ENCODE measurements at places on chromosomes 3 and 15.

DNA sequence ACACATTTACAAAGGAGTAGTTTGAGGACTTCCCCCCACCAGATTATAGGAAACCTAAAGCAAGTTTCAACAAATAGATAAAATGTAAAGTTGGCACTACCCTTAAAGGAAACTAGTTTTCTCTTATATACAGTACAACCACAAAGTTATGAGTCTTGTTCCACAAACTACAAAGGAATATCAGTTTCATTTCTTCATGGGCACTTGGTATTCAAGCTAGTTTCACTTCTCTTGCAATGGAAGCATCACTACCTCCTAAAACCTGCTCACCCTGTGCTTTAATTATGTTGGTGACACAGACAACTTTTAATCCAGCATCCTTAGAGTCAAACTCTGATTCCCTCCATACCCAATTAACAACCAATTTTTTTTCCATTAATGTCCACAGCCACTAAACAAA, 707.0 kb downstream of the ROBO2 start:
- DNase-seq = no peak

DNA sequence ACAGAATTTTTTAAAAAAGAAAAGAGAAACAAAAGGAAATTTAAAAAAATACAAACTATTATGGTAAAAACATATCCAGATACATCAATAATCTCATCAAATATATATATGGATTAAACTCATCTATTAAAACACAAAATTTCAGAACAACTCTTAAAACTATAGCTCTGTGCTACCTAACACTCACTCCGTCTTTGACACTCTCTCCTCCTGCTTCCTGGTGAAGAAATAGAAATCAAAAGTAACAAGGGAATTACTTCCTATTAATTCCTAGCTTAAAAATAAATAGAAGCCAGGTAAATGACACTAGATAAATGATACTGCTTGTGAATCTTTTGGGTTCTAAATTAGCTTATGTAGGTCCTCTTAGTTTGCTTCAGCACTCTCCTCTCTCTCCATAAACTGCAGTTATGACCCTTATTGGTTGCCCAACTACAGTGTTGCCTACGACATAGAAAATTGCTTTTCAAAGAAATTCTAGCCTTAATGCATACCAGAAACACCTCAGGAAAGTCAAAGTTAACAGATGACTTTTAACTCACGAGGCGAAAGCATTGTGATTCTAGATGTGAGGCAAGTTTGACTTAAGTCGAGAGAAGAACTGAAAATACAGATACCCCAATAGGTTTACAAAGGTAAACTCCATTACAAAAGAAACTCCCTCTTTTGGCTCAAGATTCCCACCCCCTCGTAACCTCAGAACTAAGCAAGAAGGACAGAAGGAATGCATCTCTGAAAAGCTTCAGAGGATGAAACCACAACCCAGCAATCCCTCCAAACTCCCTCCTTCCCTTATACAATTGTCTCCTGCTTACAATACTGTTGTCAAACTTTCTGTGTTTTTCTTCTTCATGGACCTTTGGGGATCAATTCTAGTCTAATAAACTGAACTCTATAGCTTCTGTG, 394.7 kb downstream of the FGF12 start:
- no peak for DNase-seq

DNA sequence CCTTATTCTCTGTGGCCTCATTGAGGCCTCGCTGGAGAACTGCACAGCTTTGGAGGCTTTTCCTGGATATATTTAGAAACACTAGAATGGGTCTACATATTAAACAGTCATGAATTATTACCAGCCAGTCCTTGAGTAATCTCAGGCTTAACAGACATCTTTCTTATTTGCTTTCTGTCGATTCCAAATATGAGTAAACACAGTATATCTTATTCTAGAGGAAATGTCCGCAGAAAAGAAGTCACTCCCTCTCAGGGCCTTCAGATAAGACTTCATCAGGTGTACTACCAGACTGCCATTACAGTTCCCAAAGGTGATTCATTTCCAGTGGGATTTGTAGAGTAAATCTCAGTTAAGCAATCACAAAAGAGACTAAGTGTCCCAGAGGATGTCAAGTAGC, 310.7 kb downstream of the RBMS3 start:
- no peak for DNase-seq

DNA sequence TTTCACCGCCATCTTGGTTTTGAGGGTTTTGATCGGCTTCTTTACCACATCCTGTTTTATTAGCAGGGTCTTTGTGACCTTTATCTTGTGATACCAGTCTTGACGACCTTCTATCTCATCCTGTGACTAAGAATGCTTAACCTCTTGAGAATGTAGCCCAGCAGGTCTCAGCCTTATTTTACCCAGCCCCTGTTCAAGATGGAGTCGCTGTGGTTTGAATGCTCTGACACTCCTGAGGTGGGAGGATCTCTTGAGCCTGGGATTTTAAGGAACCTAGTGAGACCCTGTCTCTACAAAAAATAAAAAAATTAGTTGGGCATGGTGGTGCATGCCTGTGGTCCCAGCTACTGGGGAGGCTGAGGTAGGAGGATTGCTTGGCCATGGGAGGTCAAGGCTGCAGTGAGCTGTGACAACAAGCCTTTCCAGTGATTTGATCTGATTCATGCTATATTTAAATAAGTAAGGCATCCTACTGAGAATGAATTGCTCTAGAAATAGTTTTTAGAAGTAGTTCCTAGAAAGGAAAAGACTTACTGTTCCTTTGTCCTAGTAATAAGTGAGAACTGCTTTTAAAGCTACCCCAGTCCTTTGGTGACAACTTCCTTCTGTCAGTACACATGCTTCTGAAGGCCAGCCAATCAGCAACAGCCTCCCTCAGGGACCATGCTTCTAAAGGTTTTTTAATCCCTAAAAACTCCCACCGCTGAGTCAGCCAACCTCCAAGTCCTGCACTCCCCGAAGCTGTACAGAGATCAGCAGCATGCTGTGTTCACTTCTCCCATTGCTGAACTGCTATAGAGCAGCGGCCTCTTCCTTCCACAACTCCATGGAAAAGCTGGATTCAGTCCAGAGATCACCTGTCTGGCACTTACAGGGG, 9.1 kb upstream of the CEMIP start:
- no peak for DNase-seq

DNA sequence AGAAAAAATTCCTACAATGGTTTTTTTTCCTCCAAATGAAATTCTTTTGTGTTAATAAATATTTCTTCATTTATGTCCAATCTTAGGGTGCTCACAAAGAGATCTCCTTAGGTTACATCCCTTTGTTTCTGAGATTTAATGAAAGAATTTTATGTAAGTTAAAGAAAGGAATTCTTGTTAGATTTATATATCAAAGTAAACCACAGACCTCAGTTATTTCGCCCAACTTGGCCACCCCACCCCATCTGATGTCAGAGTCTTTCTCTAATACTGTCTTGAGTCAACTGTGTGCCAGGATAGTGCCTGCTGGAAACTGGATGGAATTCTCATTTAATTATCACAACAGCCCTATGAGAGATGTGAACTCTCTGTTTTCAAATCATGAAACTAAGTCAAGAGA, 259.9 kb downstream of the OPA1 start:
- DNase-seq = no peak

GRCh38 chr3:128491941-128492670, 895 bp downstream of the GATA2 start:
- DNase-seq = no peak

- no peak for DNase-seq
Measured at GRCh38 chr3:160677459-160677881, 510 bp downstream of the ARL14 start.

GRCh38 chr15:22913646-22914380, 66.4 kb downstream of the CYFIP1 start:
- DNase-seq = no peak

GRCh38 chr15:47514200-47514652, 203.1 kb upstream of the SEMA6D start:
- no peak for DNase-seq

DNA sequence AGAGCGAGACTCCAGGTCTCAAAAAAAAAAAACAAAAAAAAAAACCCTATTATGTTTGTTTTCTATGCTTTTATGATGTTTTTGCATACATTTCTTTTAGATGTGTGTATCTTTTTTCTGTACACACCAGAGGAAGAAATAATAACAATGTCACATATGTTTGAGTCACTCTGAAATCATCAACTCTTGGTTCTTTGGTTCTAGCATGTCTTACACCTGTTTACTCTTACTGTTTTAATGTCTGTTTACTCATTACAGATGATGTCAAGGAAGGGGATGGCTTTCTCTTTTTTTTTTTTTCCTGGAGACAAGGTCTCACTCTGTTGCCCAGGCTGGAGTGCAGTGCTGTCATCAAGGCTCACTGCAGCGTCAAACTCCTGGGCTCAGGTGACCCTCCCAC, 24.1 kb downstream of the RHOA start:
- DNase-seq = no peak

GRCh38 chr3:40386213-40386612, 771 bp upstream of the ENTPD3 start:
- no peak for DNase-seq

- DNase-seq = no peak
Measured at GRCh38 chr3:59027607-59028006, 22.2 kb downstream of the CFAP20DC start.

DNA sequence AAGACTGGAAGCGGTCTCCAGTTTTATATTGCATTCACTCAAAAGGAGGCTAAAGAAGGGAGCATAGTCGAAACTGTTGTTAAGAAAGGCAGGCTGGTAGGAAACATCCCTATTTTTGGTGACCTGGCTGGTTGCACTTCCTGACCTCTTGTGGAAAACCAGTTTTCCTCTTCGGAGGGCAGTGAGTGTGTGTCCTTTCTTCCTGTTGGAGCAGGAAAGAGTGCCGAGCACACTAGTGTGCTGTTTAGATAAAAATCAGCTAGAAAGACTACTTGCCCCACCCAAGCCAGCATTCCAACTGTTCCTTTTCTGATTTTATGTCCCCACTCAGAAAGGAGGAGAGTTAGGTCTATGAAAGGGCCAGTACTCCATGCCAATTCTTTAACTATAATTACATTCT, 65.1 kb upstream of the CCR4 start:
- no peak for DNase-seq

DNA sequence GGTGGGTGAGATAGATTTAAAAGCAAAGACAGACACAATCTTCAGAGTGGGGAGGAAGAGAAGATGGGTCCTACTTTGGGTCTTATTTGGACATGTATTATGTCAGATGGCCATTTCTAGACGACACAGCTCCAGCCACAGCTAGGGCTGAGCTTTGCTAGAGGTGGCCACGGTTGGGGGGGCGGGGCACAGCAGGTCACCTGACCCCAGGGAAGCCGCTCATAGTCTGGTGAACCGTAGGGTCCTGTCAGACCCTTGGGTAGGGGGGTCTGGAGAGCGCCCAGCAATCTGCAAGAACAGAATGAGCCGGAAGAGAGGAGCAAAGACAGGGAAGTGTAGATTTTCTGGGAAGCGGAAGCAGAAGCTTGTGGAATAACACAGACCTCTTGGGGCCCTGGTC, 6.6 kb downstream of the EPB42 start:
- DNase-seq = no peak
